ENCODE measurements at places on chromosomes 3 and 15. TPM values are rescaled to one million over a fixed set of nuclear protein-coding genes. Genes with fewer than 3 reads are reported as not detected.

DNA sequence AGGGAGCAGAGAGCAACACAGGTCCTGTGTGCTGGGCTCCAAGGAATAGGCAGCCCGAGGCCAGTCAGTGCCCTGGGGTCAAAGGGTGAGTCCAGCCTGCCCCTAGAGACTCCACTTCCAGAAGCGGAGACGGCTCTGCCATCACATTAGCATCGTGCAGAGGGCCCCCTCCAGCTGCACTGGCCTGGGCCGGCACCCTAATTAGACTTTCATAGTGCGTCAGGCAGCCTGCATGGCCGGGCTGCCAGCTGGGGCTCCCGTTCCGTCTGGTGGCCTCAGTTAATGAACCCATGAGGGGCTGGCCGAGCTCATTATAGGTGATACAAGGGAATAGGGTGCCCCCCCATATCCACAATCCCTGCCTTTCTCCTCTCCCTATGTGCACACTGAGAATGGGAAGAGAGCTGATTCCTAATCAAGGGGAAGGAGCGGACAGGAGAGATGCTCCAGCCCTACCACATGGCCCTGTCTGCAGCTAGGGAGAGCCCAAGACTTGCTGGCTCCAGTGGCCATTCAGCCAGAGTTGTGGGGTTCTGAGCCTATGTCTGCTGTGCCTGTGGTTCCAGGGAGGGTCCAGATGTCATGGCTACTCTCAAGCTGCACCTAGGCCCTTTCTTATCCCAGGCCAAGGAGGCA lies 128.0 kb downstream of the SRGAP3 start:
- no peaks in the 10 kb centered on the region for H3K36me3 ChIP-seq
- H3K27ac ChIP-seq: no peak overlapping the region
- DNase-seq: no peak
- peaks cover 19% of the 10 kb centered on the region for H3K4me1 ChIP-seq

DNA sequence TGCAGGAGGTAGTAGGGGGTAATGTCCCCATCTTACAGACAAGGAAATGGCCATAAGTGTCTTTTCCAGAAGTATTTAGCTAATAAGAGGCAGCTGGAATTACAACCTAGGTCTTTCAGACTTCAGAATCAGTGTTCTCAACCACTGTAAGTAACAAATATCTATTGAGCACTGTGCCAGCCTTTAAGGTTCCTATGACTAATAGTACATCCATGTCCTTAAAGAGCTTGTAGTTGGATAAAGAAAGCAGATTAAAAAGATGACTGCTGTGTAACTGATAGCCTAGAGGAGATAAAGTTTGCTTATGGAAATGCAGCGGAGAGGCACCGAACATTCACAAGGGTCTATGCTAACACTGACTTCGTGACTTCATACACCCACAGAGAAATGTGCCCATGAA lies 136.0 kb downstream of the KCNMB2 start:
- H3K36me3 ChIP-seq: no peaks in the 10 kb centered on the region
- no peaks in the 10 kb centered on the region for H3K4me1 ChIP-seq
- H3K4me3 ChIP-seq: no peak overlapping the region
- H3K27ac ChIP-seq: no peak overlapping the region
- no peaks in the 10 kb centered on the region for H3K27me3 ChIP-seq

- H3K4me3 ChIP-seq: no peak overlapping the region
- H3K27me3 ChIP-seq: peaks cover 7% of the 10 kb centered on the region
- no peak overlapping the region for H3K27ac ChIP-seq
- no peaks in the 10 kb centered on the region for H3K4me1 ChIP-seq
Observed at GRCh38 chr15:84582583-84583157, 18.1 kb upstream of the ZSCAN2 start.

DNA sequence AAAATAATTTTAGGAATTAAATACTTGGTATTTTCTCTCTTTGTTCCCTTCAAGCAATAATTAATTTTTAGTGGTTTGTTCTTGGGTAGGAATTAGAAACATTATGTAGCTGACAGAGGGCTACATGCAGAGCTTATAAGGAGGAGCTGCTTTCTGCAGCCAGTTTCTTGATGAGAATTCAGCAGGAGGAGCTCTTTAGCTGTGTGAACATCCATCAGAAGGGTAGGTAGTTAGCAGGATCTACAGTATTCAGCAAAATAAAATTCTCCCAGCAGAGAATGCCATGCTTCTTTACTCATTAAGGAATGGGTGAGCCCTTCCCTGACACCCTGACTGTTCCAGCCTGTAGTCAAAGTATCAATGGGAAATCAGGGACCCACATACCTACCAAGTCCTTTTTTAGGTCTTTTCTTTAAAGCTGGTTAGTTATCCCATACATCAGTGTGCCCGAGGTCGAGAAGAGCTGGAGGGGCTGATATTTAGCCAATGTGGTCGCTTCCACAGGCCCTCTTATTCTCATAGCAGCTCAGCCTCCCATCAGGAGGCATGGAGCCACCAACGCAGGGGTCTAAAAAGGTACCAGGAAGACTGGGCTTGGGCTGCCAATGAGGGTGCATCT lies 54.0 kb downstream of the KCNAB1 start:
- no peaks in the 10 kb centered on the region for H3K4me1 ChIP-seq
- H3K4me3 ChIP-seq: no peak overlapping the region
- H3K27ac ChIP-seq: no peak overlapping the region
- DNase-seq: peak; percentile 56
- no peaks in the 10 kb centered on the region for H3K27me3 ChIP-seq

CADM2 gene
- total RNA-seq: 6.8 TPM

DNA sequence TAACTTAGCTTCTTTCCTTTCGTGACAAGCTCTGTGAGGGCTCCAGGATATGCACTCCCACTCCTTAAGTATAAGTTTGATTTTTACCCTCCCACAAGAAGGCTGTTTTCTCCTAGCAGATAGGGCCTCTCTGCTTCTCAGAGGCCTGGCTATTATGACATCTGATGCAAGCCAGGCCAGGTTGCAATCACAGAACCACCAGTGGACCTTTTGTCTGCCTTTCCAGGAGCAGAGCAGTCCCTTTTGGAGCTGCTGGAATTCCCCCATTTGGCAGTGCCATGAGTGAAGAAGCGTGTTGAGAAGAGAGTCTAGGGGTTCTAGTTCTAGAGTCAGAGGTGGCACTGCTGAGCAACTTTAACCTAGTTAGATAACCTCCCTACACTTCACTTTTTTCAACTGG lies 1004.3 kb upstream of the SEMA6D start:
- no peak overlapping the region for H3K4me3 ChIP-seq
- DNase-seq: no peak
- no peak overlapping the region for H3K27ac ChIP-seq
- no peaks in the 10 kb centered on the region for H3K4me1 ChIP-seq

GRCh38 chr15:36005542-36005941 lies 459.6 kb upstream of the DPH6 start:
- no peak overlapping the region for H3K27ac ChIP-seq
- H3K27me3 ChIP-seq: no peaks in the 10 kb centered on the region
- DNase-seq: no peak
- no peaks in the 10 kb centered on the region for H3K4me1 ChIP-seq

DNA sequence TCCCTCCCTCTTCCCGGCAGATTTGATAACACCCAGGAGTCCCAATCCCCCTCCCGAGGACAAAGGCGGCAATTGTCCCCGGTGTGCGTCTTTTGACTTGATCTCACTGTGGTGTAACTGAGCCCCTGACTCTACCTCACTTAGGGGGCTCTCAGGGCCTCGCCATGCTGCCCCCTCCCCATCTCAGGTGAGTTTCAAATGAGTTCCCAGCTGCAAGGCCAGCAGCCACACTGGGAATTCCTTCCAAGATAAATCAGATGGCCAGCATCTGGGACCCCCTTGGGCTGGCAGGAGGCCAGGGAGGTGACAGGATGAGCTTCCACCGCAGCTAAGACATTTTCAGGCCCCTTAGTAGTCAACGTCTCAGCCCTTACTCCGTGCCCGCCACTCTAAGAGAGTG lies 35.0 kb downstream of the WNT7A start:
- H3K4me3 ChIP-seq: no peak overlapping the region
- no peaks in the 10 kb centered on the region for H3K4me1 ChIP-seq
- H3K27ac ChIP-seq: no peak overlapping the region

DNA sequence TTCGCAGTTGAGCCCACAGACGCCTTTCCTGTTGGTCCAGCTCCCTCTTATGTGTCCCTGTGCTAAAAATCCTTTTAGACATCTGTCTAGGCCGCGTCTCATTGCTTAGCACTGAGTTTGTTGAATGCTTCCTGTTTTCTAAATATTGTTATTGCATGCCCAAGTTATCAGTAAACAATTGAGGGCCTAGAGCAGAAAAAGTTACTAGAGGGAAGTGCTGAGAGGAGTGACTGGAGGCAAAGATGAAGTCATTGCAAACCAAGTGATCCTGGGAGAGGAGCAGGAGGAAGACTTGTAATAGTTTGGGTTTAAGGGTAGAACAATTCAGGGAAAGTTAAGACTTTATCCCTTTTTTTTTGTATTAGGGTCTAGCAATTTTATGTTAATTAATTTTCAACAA lies 88.1 kb downstream of the DCUN1D1 start:
- no peak overlapping the region for H3K4me3 ChIP-seq
- DNase-seq: no peak
- no peaks in the 10 kb centered on the region for H3K4me1 ChIP-seq

- H3K4me3 ChIP-seq: no peak overlapping the region
- no peak for DNase-seq
- no peaks in the 10 kb centered on the region for H3K4me1 ChIP-seq
- H3K27me3 ChIP-seq: no peaks in the 10 kb centered on the region
Observed at GRCh38 chr3:29789686-29790085, 508.8 kb downstream of the RBMS3 start.

GRCh38 chr3:10552631-10552943 lies 47.2 kb upstream of the ATP2B2 start:
- H3K27me3 ChIP-seq: no peaks in the 10 kb centered on the region
- H3K27ac ChIP-seq: no peak overlapping the region
- DNase-seq: no peak
- H3K36me3 ChIP-seq: no peaks in the 10 kb centered on the region
- H3K4me1 ChIP-seq: peaks cover 71% of the 10 kb centered on the region
- no peak overlapping the region for H3K4me3 ChIP-seq

- DNase-seq: peak; percentile 85
- H3K4me3 ChIP-seq: peak overlapping the region; percentile 40
- H3K4me1 ChIP-seq: peaks cover 50% of the 10 kb centered on the region
- no peaks in the 10 kb centered on the region for H3K27me3 ChIP-seq
- H3K36me3 ChIP-seq: no peaks in the 10 kb centered on the region
Observed at GRCh38 chr3:47890828-47891612, 88.1 kb downstream of the DHX30 start.

- no peak overlapping the region for H3K27ac ChIP-seq
- H3K27me3 ChIP-seq: no peaks in the 10 kb centered on the region
- H3K36me3 ChIP-seq: no peaks in the 10 kb centered on the region
Observed at GRCh38 chr15:60259469-60259868, 138.3 kb downstream of the ANXA2 start.

GRCh38 chr15:40495516-40495915 lies 24.7 kb downstream of the CHST14 start:
- H3K36me3 ChIP-seq: no peaks in the 10 kb centered on the region
- DNase-seq: no peak
- H3K4me3 ChIP-seq: no peak overlapping the region
- no peaks in the 10 kb centered on the region for H3K4me1 ChIP-seq
- no peaks in the 10 kb centered on the region for H3K27me3 ChIP-seq

DNA sequence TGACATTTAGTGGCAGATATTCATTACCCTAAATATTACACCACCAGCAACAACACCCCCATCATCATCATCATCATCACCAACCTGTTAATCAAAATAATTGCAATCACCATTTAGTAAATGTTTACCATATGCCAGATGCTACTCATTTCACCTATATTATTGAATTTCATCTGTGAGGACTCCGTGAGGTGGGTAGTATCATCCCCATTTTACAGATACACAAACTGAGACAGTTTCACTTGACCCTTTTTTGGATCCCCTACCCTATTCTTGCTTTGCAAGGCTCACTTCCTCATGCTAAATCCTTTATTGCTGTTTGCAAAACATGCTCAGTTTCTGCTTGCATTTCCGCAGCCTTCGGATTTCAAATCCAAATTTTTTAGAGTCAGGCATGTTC lies 18.3 kb upstream of the DET1 start:
- H3K27ac ChIP-seq: no peak overlapping the region
- peaks cover 1% of the 10 kb centered on the region for H3K4me1 ChIP-seq
- no peak overlapping the region for H3K4me3 ChIP-seq
- no peaks in the 10 kb centered on the region for H3K27me3 ChIP-seq

DNA sequence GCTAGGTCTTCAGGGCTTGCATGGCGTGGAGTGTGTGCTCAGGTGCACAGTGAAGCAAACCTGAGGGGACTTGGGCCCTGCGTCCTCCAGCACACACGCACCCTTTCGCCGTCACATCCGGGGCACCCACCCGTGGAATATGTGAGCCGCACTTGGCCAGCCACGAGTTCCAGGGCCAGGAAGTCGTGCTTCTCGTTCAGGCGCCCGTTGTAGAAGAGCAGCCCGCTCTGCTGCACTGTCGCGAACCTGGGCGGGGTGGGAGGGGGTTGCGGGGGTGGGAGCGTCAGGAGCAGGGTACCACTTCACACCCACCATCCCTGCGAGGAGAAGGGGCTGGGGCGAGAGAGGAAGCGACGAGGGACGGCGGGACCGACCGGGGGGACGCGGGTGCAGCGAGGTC lies 7.1 kb downstream of the CELSR3 start:
- H3K27ac ChIP-seq: no peak overlapping the region
- H3K36me3 ChIP-seq: no peaks in the 10 kb centered on the region
- H3K4me3 ChIP-seq: peak overlapping the region; percentile 51
- H3K4me1 ChIP-seq: peaks cover 10% of the 10 kb centered on the region
